Putamen (tissue), 1 donor: ENCODE measurements at places on chromosomes 7 and 10.

GRCh38 chr10:78395162-78395561, 361.5 kb downstream of the RPS24 start:
- no peak for DNase-seq

GRCh38 chr10:43940898-43941837, 292.5 kb upstream of the ZNF32 start:
- DNase-seq, result no peak

DNA sequence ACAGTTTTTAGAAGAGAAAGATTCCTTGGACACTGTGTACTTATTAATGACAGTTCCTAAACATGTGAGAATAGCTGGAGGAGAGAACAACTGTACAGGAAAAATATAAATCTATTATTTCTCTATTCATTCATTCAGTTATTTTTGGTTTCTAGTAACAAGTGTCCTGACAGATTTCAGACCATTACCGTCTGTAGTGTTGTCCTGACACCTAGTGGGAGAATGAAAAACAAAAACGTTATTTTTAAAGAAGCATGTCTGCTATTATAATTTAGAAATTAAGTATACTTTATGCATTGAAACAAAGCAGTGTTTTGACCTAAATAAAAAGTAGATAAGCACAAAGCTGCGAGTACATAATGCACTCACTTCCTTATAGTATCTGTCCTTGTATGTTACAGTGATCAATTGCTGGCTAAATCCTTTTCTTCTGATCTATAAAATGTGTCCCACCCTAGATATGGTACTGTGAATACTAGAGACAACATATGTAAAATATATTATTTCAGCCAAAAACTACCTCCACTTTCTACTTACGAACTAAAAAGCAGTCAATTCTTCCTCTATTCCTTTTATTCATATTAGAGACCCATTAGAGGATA, 575.6 kb downstream of the ARL4A start:
- peak; percentile 19 for DNase-seq

DNA sequence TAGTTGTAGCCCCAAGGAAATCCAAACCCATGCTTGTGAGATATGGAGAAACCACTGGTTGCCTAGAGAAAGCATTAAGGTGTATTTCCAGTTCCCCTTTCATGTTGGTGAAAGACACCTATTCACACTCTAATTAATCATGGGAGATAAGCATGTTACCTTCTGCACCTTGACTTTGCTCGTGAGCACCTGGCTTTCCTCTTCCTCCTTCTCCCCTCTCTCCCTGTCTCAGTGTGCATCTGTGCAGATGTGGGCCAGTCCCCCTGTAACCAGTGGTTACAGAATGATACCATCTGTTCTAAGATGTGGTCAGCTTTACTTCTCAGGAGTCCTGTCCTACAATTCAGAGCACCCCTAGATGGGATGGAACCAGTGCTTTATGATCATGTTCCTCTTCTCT, 160.6 kb downstream of the LCOR start:
- no peak for DNase-seq

GRCh38 chr7:70153933-70154332, 555.7 kb downstream of the AUTS2 start:
- DNase-seq, result no peak

- no peak for DNase-seq
Measured at GRCh38 chr7:113256883-113257531, 138.7 kb upstream of the SMIM30 start.

- no peak for DNase-seq
Measured at GRCh38 chr10:3046981-3047547, 20.3 kb upstream of the PFKP start.

DNA sequence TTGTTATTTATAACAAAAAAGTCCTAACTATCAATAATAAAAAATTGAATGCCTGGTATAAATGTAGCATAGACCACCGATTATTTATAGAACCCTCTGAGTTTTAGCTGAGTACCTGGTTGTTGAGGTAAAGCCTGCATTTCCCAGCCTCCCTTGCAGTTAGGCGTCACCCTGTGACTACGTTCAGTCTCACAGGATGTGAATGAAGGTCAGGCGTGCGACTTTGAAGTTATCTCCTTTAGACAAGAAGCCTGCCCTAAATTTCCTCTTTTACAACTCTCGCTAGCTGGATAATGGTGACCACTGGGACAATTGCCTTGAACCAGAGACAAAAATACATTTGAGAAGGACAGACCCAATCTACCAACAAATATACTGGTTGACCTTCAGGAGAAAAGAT, 67.5 kb upstream of the TES start:
- DNase-seq, result no peak

DNA sequence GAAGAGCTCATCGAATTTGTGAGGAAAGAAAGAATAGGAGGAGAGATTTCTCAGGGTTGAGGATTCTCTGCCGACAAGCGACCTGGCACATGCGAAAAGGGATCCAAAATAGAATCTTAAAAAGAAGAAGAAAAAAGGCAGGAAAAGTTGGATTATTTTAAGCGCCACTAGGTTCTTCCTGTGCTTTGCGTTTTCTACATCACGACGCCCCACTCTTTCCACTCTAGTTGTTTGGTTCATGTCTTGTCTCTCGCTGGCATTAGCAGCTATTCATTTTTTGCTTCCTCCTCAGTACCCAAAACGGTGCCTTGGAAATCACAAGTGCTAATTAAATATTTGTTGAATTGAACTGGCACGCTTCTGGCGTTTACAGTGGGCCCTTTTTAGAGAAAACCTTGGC, 674 bp upstream of the FRA10AC1 start:
- no peak for DNase-seq
